Stimulated activated CD4-positive, alpha-beta T cell treated with anti-CD3 and anti-CD28 coated beads, Interleukin-1b, Interleukin-23, amount 100 ng/mL, for 24 hours (primary cell): ENCODE measurements at places on chromosomes 13 and 19.

- DNase-seq, result peak; percentile 53
These were observed at the start of gene KASH5 for GRCh38 chr19:49387936-49388372. Gene KASH5 (plus strand): TSS chr19:49388249. CDS start chr19:49390884, 2,635 bp downstream.

DNA sequence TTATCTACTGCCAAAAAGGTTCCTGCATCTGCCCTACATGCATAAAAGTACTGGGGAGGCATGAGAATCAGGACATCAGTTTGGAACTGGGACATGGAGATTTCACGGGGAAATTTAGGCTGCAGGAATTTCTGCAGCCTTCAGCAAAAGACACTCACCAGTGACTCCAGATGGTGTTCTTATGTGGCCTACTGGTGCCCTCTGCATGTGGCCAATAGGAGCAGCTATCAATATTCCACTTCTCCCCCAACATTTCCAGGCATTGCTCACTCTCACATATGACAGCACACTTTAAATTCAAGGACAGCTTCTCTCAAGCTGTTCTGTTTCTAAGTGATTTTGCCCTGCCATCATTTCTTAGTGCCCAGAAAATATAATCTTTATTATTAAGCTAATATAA lies 570.5 kb upstream of the ARGLU1 start:
- no peak for DNase-seq

- DNase-seq, result peak; percentile 52
These were observed 868 bp upstream of the EGLN2 start for GRCh38 chr19:40797963-40798682.

DNA sequence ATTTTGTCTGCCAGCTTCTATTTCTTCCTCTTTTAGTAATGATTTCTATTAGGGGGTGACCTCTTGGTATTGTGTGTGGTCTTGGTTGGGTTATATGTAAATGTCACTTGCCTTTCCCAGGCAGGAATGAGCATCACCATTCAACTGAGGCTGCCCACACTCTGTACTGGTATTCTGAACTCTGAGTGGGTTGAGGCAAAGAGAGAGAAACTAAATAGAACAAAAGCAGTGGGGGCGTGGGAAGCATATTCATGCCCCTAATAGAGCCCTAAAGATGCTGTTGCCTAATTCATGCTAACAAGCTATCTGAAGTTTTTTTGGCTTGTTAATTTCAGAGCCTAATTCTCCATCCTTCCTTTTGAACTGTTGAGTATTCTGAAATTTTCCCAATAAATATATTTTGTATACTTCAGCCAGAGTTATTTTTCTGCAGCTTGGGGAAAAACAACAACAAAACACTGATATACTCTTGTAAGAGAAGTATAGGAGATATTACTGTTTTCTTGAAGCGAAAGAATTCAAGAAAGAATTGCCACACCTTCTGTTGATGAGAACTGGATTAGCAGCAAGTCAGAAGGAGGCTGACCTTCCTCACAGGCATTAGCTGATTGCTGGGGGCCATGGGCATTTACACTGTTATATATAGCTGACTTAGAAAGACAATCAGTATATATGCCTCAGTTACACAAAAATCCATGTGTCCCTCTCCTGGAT lies 315.8 kb upstream of the KLF12 start:
- DNase-seq, result no peak

- DNase-seq, result no peak
These were observed 541.6 kb downstream of the SUCLA2 start for GRCh38 chr13:47459512-47459911.

GRCh38 chr13:106499896-106500295 lies 35.6 kb downstream of the EFNB2 start:
- DNase-seq, result no peak

GRCh38 chr13:99922631-99923404 lies 48.7 kb downstream of the ZIC5 start:
- no peak for DNase-seq

DNA sequence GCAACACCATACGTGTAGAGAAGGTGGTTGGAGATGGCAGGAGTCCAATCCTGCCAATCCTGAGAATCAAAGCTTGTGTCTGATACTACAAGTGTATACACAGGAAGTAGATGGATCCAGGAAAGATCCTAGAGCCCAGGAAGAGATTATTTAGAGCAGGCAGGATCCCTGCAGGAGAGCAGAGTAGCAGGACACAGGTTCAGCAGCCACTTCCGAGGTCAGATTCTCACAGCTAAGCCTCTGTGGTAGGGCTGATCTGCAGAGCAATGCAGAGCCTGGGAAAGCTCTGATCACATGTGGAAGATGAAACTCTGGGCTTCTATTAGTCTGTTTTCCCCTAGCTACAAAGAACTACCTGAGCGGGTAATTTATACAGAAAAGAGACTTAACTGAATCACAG lies 28.5 kb upstream of the ZNF331 start:
- no peak for DNase-seq

DNA sequence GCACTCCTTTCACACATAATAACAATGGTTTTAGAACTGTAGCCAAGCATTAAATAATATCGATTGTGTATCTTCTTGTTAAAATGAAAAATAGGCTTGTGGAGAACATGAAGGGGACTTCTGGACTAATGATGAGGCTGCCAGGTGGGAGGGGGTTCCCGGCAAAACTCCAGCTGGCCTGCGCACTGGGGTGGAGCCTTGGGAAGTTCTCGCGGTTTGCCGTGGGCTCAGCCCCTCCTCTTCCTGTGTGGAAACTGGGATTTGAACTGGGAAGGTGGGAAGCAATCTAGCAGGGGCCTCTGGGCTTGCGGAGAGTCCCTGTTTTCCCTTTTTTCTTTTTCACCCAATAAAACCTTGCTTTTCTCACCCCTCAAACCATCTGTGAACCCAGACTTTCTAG lies 113.7 kb upstream of the SLITRK1 start:
- no peak for DNase-seq

- no peak for DNase-seq
These were observed 535.8 kb upstream of the SGCG start for GRCh38 chr13:22644941-22645340.

DNA sequence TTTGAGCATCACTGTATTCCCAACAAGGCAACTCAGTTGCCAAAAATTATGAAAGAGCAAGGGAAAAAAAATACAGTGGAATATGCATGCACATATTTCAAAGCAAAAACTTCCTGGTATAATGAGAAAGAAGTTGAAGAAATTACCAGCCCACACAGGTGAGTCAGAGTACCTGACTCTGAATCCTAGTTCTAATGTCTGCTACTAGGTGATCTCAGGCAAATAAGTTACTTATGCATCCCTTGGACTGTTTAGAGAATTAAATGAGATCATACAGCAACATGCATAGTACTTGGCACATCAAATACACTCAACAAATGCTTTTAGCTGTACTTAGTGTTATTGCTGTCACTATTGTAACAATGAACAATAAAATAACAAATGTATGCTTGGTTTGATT lies 144.9 kb downstream of the MIPEP start:
- DNase-seq, result no peak

DNA sequence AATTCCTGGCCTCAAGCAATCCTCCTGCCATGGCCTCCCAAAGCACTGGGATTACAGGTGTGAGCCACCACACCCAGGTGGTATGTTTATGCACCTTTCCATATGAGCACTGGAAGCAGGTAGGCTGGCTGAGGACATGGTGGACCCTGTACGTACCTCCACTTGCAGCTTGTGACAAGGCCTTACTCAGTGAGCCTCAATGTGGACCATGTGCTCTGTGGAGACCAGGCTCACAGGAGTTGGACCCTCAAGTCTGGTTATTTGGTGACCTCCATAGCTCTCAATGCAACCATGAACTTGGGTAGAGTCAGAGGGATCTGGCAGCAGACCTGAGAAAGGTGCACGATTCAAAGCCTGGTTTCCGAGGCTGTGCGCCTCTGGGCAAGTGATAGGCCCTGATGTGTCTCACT lies 5.5 kb downstream of the ACP4 start:
- no peak for DNase-seq

GRCh38 chr19:1232652-1233072 lies 5.1 kb downstream of the CBARP start:
- no peak for DNase-seq

- no peak for DNase-seq
These were observed 630 bp downstream of the SPPL2B start for GRCh38 chr19:2329149-2329478.

DNA sequence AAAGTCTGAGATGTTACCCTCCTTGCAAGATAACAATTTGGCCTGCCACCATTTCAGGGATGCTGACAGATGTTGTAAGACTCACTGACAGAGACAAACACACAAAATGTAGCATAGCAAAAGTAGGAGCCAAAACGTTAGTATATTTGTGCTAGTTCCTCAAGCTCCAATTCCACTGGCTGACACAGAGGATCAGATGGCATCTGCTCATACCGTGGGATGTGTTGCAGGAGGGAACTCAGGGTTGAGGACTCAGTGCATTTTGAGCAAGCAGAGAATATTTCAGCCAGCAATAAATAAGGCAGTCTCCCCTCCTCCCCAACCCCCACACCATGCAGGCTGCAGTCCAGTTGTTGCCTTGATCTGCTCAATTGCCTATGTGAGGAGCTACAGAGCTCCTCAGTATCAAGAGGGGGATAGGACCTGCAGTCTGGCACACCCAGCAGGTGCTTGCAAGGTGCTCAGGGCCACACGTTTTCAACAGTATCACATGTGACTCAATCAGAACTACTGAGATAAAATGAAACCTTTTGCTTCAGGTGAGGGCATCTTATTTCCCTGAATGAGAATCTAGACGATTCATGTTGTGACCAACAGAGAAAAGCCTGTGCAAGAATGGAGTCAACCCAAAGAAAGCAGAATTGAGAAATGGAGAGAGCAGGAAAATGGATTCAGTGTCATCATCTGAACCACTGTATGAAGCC lies 23.6 kb upstream of the LRCH1 start:
- no peak for DNase-seq

GRCh38 chr13:111967572-111968201 lies 99.3 kb upstream of the SOX1 start:
- no peak for DNase-seq

DNA sequence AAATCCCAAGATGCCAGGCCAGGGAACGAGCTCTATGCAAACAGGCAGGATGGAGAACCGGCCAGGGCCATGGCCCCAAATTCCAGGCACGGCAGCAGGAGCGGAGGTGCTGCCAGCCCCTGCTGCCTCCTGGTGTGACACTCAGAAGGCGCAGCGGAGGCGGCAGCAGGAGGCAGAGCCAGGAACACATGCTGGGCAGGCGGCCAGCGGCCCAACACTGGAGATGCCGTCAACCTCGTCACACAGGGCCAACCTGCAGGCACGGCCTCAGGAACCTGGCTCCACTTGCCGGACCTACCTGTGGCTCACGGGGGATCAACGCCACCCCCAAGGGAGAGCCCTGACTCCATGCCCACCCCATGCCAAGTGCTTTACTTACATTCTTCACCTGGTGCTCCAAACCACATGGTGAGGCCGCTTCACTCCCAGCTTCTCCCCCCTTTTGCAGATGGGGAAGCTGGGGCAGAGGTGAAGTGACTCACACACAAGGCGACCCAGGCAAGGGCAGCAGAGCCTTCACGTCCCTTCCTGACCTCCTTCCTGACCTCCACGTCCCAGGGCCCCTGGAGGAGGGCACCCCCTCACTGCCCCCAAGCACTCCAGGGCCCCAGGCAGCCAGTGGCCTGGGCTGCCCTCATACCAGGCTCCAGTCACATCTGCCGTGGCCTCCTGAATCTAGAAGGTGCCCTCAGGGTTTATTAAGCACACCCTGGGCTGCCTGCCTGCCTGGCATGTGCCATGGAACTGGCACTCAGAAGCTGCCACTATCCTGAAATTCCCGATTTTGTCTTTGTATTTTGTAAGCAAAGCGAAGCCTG lies 43.5 kb downstream of the GGACT start:
- no peak for DNase-seq

DNA sequence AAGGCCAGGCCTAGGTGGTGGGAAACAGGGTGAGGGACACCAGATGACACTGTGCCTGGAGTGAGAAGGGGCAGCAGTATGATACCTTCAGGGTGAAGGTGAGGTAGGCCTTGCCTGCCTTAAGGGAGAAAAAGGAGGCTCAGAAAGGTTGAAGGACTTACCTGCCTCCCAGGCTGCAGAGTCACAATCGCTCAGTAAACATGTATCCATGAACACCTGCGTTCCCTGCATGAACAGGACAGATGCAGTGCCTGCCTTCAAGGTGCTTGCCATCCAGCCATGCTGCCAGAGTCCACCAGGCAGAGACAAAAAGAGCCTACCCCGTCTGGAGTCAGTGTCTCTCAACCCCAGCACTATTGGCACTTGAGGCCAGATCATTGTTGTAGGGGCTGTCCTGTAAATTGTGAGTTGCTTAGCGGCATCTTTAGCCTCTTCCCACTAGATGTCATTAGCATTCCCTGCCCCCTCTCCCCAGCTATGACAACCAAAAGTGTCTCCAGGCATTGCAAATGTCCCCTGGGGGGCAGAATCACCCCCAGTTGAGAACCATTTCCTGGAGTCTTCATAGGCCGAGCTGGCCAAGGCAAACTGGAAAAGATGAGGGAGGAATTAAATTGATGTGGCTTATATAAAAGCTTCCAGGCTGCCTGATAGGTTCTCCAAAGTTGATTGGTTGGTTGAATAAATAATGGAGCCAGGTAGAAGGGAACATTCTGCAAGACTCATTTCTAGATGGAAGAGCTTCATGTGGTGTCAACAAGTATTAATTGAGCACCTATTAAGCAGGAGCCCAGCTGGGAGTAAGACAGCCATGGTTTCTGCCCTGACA lies 1.7 kb downstream of the MAP3K10 start:
- DNase-seq, result no peak

- no peak for DNase-seq
These were observed 1081.9 kb downstream of the SLITRK1 start for GRCh38 chr13:82800391-82800790.

DNA sequence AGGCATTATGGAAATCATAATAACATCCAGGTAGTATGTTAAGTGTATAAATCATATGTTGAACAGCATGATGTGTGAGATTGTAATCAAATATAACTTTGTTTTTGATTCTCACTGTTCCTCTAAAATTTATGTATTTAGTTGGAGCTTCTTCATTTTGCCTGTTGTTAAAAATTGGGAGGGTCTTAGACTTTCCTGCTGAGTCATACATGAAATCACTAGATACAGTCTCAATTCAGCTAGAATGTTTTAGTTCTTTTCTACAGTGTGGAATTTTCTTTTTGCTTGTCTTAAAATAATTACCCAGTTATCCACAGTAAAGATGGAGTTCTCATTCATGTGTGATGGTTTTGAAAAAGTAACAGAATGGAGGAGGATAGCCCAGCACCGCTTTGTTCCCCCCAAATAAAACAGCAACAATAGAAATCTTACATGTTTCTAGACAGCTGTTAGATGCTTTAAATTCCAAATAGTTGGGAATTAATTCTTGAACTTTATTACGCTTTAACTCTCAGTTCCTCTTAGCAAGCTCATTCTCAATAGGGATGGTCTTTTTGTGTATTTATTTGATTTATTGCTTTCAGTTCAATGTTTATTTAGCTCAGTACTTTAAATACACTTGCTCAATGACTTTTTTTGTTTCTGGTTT lies 109.5 kb downstream of the PDS5B start:
- no peak for DNase-seq
